ENCODE measurements at places on chromosomes 3 and 15.

- DNase-seq: no peak
These were observed 66.5 kb downstream of the GABRG3 start for GRCh38 chr15:27037501-27037900.

DNA sequence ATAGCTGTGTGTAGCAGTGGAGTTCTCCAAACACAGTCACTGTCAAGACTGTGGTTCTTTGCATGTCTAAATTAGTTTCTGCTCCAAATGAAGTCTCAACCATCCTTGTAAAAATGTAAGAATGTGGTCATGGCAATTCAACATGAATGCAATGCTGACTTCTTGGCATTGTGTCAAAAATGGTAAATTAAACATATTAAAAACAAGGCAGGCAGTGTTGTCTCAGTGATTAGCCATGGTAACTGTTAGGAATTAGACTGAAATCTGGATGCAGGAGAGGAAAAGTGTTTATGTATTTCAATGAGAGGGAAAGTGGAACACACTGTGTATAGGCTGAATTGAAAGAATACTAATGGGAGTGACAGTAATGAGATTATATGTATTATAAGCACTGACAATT lies 597.2 kb downstream of the EDEM1 start:
- DNase-seq: no peak

GRCh38 chr3:31370681-31371080 lies 162.0 kb upstream of the STT3B start:
- no peak for DNase-seq

DNA sequence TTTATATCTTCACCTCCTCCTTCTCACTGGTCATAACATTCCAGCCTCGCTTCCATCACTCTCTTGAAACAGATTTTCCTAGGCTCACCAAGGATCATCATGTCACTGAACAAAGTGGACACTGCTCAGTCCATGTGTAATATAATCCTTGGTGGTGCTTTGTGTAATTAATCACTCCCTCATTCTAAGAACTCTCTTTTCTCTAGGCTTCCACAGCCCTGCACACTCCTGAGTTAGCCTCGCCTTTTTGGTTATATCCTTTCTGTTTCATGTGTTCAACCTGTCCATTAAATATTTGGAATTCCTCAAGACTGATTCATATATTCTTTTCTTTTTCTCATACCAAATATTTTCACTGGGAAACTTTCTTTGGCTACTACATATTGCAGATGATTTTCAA lies 440.8 kb downstream of the PYDC2 start:
- DNase-seq: no peak

DNA sequence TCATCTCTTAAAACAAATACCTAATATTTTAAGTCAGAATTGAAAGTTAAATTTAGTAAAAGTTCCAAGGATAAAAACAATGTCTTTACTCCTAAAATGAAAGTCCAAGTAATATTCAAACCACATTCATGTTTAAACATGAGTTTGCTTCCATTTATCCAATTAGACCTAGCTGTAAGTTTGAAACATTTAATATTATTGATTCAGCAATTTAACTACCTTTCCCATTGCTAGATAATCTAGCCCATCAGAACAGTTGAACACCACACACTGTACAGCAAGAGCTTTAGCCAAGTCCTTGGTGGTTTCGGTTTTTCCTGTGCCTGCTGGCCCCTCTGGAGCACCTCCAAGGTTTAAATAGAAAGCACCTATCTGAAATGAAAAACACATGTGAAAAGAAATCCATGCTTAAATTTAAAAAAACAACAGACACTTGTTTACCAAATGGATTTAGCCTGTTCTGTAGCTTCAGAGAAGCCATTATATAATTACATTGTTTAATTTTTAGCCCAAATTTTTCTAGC lies 97.8 kb downstream of the DNAH12 start:
- DNase-seq: no peak

GRCh38 chr15:70974004-70974832 lies 81.6 kb downstream of the LRRC49 start:
- no peak for DNase-seq

GRCh38 chr3:10319804-10320203 lies 1.1 kb downstream of the SEC13 start:
- DNase-seq: no peak

- no peak for DNase-seq
These were observed 23.1 kb downstream of the DCUN1D1 start for GRCh38 chr3:182957226-182957625.

DNA sequence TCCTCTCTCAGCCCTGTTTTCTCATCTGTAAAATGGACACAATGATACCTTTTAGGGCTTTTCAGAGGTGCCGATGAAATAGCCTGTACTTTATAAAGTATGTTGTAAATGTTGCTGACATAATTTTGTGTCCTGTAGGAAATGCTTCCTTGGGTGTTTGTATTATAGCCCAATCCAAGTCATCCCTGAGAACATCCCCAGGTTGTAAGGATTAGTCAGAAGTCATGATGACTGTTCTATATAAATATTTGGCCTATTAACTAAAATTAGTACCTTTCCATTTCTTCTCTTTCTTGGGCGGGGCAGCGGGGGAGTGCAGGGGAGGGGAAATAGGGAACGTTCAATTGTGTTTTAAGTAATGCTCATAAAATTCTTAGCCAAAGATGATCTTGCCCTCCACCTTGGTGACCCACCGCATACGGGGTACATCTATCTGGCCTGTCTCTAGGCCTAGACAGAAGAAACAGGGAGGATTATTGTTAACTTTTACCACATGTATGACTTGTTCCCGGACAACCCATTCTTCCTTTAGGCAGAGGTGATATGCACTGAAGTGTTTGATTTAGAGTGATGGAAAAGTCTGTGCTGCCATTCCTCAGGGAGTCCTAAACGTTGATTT lies 120.7 kb downstream of the VGLL4 start:
- no peak for DNase-seq

DNA sequence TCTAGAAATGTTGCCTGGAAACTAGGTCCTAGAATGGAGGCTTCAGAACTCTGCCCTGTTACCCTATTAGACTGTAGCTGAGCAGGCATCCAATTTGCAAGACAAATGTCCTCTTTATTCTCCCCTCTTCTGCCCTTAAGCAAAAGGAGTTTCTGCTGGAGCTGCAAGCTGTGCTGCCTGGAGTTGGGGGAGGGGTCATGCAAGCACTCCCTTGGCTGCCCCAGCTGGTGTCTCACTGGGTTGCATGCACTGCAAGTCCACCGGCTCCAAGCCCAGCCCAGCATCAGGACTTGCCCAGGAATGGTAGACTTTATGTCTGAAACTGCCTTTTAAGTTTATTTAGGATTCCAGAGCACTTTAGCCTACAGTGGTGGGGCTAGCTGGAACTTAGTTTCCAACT lies 15.7 kb upstream of the RBP2 start:
- no peak for DNase-seq

- no peak for DNase-seq
These were observed 596.7 kb downstream of the FGF12 start for GRCh38 chr3:192130534-192131132.

GRCh38 chr15:25568751-25569150 lies 129.9 kb upstream of the UBE3A start:
- DNase-seq: no peak

GRCh38 chr15:94416267-94416666 lies 184.9 kb downstream of the MCTP2 start:
- no peak for DNase-seq

DNA sequence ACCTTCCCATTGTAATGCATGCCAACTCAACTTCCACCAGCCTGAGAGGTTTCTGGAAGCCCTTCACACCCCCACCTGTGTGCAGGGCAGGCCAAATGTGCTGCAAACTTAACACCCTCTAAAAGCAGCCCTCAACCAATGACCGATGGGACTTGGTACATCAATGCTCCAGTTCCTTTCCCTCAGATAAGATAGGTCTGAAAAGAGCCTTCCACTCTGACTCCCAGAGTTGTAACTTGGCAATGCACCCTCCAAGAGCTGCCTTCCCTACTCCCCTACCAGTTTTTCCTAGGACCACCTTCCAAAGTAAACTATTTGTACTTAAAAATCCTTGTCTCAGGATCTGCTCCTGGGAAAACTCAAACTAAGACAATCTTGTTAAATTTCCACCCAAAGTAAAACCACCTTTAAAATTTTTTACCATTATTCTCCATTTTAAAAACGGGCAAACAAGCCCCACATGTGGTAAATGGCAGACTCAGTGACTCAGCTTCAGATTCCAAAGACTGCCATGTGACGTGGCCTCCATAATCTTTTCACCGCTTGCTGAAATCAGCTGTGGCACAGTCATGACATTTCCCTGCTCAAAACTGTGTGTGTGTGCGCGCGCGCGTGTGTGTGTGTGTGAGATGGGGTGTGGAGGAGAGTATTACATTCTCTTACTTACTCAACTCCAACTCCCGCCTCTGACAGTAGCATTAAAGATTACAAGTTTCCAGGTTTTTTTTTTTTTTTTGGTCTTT lies 17.2 kb downstream of the RASGRP1 start:
- DNase-seq: no peak

All from activated T-cell treated with anti-CD3 and anti-CD28 coated beads for 1 hour (primary cell).